ENCODE measurements at places on chromosomes 1 and 21. TPM values are rescaled to one million over a fixed set of nuclear protein-coding genes. Genes with fewer than 3 reads are reported as not detected.

CR1 gene
- polyA plus RNA-seq: not detected

C2CD4D gene
- polyA plus RNA-seq: 0.14 TPM

UROD gene
- 183 TPM for polyA plus RNA-seq

EXO5 gene
- 6.1 TPM for polyA plus RNA-seq

ARMH1 gene
- not detected for polyA plus RNA-seq

KCNK2 gene
- polyA plus RNA-seq: 0.11 TPM

NEXN gene
- 2.4 TPM for polyA plus RNA-seq

OR2L3 gene
- polyA plus RNA-seq: not detected

TRABD2B gene
- polyA plus RNA-seq: 0.33 TPM

C4BPB gene
- not detected for polyA plus RNA-seq

SPATA45 gene
- polyA plus RNA-seq: 0.19 TPM

DNAJC6 gene
- 1.1 TPM for polyA plus RNA-seq

HLX gene
- not detected for polyA plus RNA-seq

PSMB4 gene
- 392 TPM for polyA plus RNA-seq

KRTAP10-8 gene
- polyA plus RNA-seq: not detected

NEGR1 gene
- polyA plus RNA-seq: 0.43 TPM

CELA2B gene
- polyA plus RNA-seq: not detected

GPR25 gene
- polyA plus RNA-seq: not detected

RNU1-2 gene
- polyA plus RNA-seq: not detected

RAB42 gene
- polyA plus RNA-seq: 0.74 TPM

FAAH gene
- polyA plus RNA-seq: 9.2 TPM

RHEX gene
- polyA plus RNA-seq: not detected

TFF1 gene
- not detected for polyA plus RNA-seq

USH2A gene
- polyA plus RNA-seq: not detected

CENPF gene
- 20.2 TPM for polyA plus RNA-seq

KIF26B gene
- polyA plus RNA-seq: 0.21 TPM

CTBS gene
- polyA plus RNA-seq: 7.1 TPM

INSRR gene
- not detected for polyA plus RNA-seq

FCRL4 gene
- polyA plus RNA-seq: not detected

SASS6 gene
- polyA plus RNA-seq: 1.8 TPM

ALPL gene
- not detected for polyA plus RNA-seq

ANGPTL1 gene
- not detected for polyA plus RNA-seq

SSBP3 gene
- polyA plus RNA-seq: 13.3 TPM

GNG4 gene
- polyA plus RNA-seq: 0.20 TPM

SLC25A44 gene
- 12.4 TPM for polyA plus RNA-seq

RHD gene
- not detected for polyA plus RNA-seq

Data from foreskin keratinocyte (primary cell).